Activated naive CD4-positive, alpha-beta T cell treated with Interleukin-2 at 50 U/mL for 16 hours (primary cell): ENCODE measurements at places on chromosomes 1 and 21.

DNA sequence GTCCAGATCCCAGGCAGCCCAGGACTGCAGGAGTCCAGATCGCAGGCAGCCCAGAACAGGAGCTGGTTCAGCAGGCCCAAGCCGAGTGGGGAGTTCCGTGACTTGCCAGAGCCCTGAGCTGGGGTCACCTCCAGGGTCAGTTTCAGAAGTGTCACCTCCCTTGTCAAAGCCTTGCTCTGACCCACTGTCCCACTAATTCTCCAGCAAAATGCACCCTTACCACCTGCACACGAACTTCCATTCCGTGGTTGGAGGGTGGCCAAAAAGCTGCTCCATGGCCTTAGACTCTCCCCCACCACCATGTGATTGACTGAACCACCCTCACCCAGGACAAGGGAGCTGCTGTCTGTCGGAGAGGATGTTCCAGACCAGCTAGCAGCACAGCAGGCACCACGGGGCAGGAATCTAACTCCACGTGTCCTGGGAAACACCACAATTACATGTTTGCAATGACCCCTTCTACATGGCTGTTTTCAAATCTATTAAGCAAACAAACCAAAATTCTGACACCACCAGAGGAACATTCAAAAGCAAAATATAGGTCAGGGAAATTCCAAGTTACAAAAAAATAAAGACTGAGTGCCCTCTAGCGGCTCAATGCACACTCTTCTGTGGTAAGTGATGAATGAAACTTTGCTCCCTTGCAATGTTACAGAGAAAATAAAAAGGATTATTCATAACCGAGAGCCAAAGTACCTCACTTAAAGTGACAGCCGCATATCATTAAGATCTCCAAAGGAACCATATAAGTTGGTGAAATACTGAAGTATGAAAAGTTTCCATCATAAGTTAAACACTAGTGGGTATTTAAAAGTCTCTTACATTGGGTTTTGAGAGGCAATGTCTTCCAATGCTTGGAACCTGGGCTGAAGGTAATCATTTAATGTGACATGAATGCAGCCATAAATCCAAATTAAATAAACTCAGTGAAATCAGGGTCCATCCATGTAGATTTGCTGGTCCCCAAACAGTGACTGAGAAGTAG lies 76.3 kb downstream of the NPHP4 start:
- DNase-seq: peak; percentile 37

GRCh38 chr21:32437729-32438128 lies 25.2 kb downstream of the EVA1C start:
- no peak for DNase-seq

- no peak for DNase-seq
Observed at GRCh38 chr1:159925719-159926078, 392 bp upstream of the TAGLN2 start.

DNA sequence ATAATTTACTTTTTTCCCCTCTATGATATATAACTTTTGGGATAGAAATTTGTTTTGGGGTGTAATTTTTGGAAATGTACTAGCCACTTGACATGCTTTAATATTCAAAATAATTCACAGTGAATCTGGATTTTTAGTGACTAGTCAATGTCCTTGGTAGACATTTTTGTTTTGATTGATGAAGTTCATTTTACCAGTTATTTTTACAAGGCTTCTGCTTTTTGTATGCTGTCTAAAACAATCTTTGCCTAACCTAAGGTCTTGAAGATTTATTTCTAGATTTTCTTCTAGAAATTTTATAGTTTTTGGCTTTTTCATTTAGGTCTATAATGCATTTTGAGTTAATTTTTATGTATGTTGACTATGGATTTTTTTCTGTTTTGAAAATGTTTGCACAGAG lies 30.9 kb downstream of the DISP1 start:
- DNase-seq: no peak
